Endodermal cell (in vitro differentiated cells): ENCODE measurements at places on chromosomes 3 and 15. TPM values are rescaled to one million over a fixed set of nuclear protein-coding genes. Genes with fewer than 3 reads are reported as not detected.
A peak's percentile ranks its signal among the peaks of the same experiment; 100 is the strongest.

The CHRD gene
- total RNA-seq = 3.7 to 5.2 TPM (median 5.0 TPM) in 3 replicates

The TEX55 gene
- total RNA-seq = not detected in 3 replicates

The CLDN16 gene
- total RNA-seq = 0.38 and 0.40 TPM in 2 replicates

The GATA2 gene
- total RNA-seq = 1.3 and 1.6 TPM in 2 replicates

The CD200R1 gene
- 0.07 TPM in 1 of 2 replicates, not detected in the other for total RNA-seq

The NOX5 gene
- total RNA-seq = not detected in 2 replicates

The TM4SF18 gene
- total RNA-seq = 0.58 TPM in 1 of 3 replicates, not detected in the others

The STARD9 gene
- 0.97 to 1.5 TPM (median 1.1 TPM) in 3 replicates for total RNA-seq

The GCNT3 gene
- total RNA-seq = 0.42 to 1.4 TPM (median 1.3 TPM) in 3 replicates

The KBTBD13 gene
- not detected in 3 replicates for total RNA-seq

DNA sequence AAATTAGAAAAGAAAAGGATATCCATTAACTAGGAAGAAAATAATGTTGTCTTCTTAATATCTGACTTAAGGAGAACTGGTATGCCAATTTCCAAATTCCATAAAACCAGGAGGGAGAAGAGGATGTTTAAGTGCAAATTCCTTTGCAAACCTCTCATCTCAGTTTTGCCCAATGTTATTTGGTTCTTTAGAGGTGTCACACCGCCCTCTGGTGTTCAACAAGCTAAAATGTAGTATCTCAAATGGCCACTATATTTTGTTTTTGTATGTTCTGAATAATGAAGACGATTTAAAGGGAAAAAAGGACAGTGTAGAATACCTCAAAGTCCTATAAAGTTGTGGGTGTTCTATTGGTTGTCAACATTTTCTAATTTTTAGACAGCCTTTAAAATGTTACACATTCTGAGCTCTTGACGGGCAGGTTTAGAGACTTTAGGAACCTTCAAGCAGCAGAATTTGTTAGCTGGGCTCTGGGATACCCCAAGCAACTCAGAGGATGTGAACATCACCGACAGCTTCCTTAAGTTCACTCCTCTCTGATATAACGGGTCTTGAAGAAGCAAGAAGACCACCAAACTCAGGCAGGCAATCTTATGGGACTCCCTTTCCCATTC, 458.3 kb downstream of the MFSD1 start:
- peak; percentile 71 for DNase-seq

DNA sequence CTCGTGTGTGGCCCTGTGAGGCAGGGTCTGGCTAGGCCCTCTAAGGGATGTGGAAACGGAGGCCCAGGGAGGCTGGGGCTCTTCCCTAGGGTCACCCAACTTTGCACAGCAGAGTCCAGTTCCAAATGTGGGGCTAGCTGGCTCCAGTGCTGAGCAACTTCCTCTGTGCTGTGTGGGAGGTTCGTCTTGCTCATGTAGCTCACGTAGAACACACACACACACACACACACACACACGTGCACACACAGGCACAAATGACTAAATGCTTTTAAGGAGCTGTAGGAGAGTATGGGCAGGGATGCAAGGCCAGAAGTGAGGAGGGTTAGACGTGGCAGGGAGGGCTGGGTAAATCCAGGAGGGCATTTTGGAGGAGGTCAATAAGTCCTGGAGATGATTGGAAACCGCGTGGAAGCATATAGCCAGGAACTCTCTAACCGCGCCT, 213.8 kb downstream of the RPLP1 start:
- DNase-seq = no peak

- DNase-seq = no peak
These were observed 14.2 kb downstream of the CHRM5 start for GRCh38 chr15:33982516-33982915.

GRCh38 chr3:171186817-171187500, 160.4 kb upstream of the SLC2A2 start:
- DNase-seq = no peak

GRCh38 chr3:50609071-50609762, 2.4 kb downstream of the CISH start:
- no peak for DNase-seq

- peak; percentile 27 for DNase-seq
These were observed 21.7 kb downstream of the CCR9 start for GRCh38 chr3:45907769-45908705.

DNA sequence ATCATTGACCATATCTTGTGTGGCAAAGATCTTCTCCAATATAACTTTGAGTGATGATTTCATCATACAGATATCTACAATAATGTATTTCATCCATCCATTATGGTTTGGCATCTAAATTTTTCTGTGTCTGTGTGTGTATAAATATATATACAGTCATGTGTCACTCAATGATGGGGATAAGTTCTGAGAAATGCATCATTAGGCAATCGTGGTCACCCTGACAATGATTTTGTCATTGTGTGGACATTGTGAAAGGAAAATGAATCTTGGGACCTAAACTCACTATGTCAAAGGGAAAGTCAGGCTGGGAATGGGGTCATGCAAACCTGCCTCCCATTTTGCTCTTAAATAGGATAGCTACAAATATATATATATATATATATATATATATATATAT, 12.4 kb downstream of the CFAP161 start:
- DNase-seq = no peak

GRCh38 chr15:64774629-64775493, 528 bp downstream of the RBPMS2 start:
- peak; percentile 78 for DNase-seq

DNA sequence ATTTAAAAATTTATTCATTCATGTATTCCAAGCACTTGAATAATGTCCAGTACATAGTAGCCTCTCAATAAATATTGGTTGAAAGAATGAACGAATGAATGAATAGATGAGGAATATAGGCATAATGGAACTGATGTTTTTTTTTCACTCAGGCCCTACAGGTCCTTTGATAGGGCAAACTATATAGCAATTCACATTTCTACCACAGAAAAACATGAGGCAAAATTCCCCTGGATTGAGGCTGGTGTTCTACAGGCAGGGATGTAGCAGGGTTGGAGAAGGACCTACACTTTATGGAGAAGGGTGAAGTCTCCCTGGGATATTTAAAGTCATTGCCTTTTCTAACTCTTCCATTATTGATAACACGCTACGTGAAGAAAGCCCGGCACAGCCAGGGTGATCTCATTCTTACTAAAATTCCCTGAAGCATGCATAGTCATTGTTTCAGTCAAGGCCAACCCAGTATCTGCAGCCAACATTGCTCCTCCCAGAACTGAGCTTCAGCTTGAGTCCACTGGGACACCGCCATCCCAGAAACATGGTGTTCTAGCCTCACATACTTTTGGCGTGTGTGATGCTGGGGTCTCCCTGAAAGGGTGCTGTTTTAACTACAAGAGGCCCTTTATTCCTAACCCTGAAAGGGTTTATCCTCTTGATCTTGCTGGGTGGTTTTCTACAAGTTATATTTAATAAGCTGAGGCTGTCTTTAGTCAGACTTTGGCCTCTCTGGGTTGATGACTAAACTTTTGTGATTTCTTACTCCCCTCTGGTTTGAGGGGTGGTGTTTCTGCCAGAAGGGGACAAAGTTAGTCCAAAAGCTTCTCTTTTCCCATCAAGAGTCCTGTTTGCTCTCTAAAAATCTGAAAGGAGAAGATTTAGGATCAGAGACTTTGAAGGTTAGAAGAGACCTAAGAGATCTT, 25.9 kb upstream of the FBN1 start:
- DNase-seq = no peak

DNA sequence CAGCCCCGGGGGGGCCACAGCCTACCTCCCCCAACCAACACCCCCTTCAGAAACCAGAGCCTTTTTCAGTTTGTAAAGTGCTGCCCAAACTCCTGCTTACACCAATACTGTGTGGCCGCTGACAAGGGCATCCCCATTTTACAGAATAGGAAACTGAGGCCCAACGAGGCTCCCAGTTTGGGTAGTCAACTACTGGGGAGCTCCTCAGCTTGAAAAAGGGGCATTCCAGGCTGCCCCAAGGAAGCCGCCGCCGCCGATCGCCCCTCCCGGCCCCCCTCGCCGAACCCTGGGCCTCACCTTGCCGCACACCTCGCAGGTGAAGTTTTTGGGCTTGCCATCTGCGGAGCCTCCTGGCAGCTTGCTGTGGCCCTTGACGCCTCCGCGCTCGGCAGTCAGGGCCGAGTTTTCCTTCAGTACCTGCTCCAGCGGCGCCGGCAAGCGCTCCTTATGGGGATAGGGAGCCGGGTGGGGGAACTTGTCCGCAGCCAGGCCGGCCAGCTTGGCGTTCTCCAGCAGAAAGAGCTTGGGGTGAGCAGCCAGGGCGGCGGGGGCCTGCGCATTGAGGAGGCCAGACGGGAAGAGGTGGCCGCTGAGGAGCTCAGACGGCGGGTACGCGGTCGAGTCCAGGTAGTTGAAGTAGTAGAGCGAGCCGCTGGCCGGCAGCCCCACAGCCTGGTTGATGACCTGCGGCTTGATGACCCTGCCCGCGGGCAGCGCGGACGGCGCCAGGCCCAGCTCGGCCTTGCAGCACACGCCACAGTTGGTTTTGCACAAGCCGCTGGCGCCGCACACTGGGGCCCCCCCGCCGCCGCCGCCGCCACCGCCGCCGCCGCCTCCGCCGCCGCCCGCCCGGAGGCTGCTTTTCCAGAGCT, 1.4 kb downstream of the FEZF2 start:
- DNase-seq = peak; percentile 78

GRCh38 chr3:67415511-67415910, 238.9 kb downstream of the SUCLG2 start:
- no peak for DNase-seq

- DNase-seq = no peak
These were observed 16.3 kb downstream of the HHLA2 start for GRCh38 chr3:108312656-108313055.

- DNase-seq = peak; percentile 69
These were observed 519.0 kb upstream of the PROK2 start for GRCh38 chr3:72303926-72304325.

DNA sequence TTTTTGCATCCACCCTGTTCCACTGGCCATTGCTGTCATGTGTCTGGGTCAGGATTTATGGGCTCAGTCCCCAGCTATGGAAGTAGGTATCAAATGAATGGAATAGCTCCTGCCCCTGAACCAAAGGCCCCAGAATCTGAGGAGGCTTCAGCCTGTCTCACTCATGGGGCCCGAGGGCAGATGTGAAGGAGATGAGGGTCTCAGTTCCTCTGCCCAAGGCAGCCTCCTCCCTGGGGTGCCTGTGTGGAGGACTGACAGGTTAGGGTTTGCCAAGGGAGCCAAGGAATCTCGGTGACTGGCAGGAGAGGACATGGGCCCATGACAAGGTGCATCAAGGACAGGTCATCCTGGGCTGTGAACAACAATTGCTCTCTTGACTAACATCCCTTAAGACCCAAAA, 70.4 kb downstream of the CPN2 start:
- no peak for DNase-seq

- DNase-seq = no peak
These were observed 89.3 kb upstream of the LINGO1 start for GRCh38 chr15:77721963-77722362.

- DNase-seq = no peak
These were observed 139.0 kb upstream of the NECTIN3 start for GRCh38 chr3:110932567-110932966.

DNA sequence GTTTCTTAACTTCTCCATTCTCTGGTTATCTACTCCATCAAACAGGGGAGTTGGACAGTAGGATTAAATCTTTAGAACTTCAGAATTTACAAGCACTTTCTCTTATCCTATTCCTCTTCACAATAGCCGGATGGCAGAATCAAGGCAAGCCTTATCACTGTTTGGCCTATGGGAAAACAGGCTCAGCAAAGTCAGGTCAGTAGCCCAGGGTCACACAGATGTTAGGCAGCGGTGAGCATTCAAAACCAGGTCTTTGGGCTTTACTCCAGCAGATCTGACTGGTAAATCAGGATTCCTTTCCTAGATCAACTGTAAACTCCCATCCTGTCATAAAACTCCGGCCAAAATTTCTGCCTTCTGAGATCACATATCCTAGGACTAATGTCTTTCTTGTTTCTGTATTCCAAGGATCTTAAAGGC, 258.4 kb downstream of the OPA1 start:
- no peak for DNase-seq

- no peak for DNase-seq
These were observed 45.4 kb downstream of the ZDHHC19 start for GRCh38 chr3:196165850-196166249.

DNA sequence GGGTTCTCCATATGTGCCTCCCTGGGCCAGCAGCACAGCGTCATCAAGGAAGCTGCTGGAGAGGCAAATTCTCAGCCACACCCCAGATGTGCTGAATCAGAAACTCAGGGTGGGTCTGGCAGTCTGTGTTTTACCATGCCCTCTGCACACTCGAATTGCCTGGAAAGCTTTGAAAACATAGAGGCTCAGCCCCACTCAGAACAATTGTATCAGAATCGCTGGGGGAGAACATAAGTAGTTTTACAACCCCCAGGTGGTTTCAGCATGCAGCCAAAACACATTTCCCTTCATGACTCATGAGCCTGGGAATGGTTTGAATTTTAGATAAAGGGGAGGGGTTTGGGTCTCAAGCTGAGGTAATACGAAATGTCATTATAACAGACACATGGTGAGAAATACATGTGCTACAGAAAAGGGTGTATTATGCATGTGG, 9.6 kb downstream of the TGM4 start:
- DNase-seq = peak; percentile 55
